Ureter (tissue), 1 donor: ENCODE measurements at places on chromosomes 4 and X. TPM values are rescaled to one million over a fixed set of nuclear protein-coding genes. Genes with fewer than 3 reads are reported as not detected.

UGDH gene
- 76.0 TPM for total RNA-seq

NAP1L3 gene
- total RNA-seq: 3.4 TPM

TEX13C gene
- not detected for total RNA-seq

CRMP1 gene
- total RNA-seq: 1.3 TPM

KCTD8 gene
- total RNA-seq: 1.0 TPM

PDZD4 gene
- total RNA-seq: 10.6 TPM

CWH43 gene
- total RNA-seq: 17.3 TPM

EXOC1L gene
- total RNA-seq: not detected

HS3ST1 gene
- 9.8 TPM for total RNA-seq

TRPC5OS gene
- total RNA-seq: not detected

BST1 gene
- total RNA-seq: 18.6 TPM

PIR gene
- 19.0 TPM for total RNA-seq

SOWAHB gene
- 14.3 TPM for total RNA-seq

CNKSR2 gene
- total RNA-seq: 2.3 TPM

GRIPAP1 gene
- 56.8 TPM for total RNA-seq
